Activated gamma-delta T cell treated with Interleukin-2 at 50 U/mL for 16 hours (primary cell): ENCODE measurements at places on chromosomes 7 and 10.

DNA sequence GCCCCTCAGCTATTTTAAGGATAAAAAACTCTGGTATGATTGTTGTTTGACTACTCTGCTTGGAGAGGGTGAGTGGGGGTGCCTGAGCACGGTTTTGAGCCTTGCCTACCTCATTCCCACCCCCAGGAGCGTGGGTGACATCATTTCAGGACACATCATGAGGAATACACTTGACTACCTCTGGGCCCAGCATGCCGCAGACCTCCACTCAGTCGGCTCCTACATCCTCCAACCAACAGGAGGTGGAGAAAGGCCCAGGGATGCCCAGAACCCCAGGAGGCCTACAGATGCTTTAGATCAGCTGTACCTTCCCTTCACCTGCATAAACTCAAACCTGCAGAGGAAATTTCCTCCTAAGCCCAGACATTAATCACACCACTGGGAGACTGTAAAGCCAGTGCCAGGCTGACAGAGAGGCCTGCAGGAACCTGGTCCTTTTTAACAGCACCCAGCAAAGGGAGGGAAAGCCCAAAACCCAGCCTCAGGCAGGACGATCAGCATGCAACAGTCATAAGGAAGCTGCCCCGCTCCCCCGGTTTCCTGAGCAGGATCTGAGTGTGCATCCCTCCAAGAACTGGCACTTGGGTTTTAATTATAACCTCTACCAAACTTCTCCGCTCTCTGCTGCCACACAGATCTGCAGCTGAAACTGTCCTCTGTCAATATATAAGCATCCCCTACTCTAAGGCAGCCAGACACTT lies 61.7 kb upstream of the ZNRF2 start:
- no peak for DNase-seq

GRCh38 chr7:45689797-45690761 lies 115.9 kb downstream of the ADCY1 start:
- no peak for DNase-seq

GRCh38 chr10:132249226-132249724 lies 58.5 kb downstream of the STK32C start:
- DNase-seq, result no peak

DNA sequence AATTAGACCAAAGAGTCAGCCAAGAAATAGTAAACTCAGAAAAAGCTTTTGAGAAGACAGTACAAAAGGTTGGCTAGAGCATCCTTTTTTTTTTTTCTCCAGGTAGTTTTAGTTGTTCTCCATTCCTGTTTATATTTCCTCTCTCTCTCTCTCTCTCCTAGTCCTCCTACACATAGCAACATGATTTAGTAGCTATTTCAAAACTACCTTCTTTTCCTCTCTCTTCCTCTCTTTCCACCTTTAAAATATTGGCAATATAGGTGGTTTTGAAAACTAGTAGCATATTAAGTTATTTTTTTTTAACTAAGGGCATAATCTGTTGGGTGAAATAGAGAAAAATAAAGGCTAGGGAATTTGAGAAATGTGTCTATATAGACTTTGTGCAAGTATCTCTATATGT lies 5.0 kb downstream of the SKIDA1 start:
- DNase-seq, result no peak

- DNase-seq, result no peak
These were observed 62.9 kb downstream of the AKR1B1 start for GRCh38 chr7:134396031-134396430.

DNA sequence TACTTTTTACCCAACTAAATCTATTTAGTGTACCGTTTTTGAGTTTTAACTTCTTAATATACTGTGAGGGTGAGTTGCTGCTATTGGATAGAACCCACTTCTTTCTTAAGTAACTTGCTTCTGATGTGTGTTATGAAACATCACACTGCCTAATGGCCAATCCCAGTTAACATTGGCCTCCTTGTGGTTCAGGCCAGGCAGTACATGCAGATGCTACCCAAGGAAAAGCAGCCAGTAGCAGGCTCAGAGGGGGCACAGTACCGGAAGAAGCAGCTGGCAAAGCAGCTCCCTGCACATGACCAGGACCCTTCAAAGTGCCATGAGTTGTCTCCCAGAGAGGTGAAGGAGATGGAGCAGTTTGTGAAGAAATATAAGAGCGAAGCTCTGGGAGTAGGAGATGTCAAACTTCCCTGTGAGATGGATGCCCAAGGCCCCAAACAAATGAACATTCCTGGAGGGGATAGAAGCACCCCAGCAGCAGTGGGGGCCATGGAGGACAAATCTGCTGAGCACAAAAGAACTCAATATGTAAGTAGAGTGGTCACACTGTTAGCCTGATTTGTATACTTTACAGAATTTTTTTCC lies 39.7 kb downstream of the TES start:
- DNase-seq, result no peak

DNA sequence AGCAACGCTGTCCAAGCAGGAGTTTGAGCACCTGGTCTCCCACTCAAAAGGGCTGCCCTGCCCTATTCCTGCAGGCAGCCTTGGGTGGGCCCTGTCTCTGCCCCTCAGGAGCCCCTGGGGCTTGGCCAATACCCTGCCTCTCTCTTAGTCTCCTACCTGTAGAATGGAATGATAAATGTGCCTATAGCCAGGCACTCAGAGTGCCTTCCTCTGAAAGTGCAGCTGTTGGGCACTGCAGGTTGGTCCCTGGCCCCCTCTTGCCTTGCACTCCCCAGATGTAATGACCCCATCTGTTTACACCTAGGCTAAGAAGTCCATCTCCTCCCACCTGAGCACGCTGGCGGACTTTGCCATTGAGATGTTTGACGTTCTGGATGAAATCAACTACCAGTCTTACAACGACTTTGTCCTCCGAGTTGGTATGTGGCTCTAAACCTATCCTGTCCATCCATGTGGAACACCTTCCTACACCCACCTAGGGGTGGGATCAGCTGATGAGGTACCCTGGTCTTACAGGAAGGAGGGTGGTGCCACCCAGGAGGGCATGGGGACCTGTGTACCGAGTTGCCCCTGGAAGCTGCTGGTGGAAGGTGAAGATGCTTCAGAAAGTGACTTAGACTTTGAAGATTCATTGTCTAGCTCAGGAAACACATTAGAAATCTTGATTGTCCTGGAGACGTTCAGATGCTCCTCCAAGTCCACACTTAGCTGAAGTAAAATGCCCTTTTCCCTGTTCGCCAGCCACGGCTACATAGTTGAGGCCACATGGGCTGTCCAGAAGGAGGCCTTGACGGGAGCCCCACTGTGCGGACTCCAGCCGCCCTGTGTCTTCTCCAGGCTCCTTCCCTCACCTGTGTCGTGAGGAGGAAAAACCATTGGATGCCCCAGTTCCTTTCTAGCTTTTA lies 134.1 kb downstream of the ADCY1 start:
- no peak for DNase-seq

DNA sequence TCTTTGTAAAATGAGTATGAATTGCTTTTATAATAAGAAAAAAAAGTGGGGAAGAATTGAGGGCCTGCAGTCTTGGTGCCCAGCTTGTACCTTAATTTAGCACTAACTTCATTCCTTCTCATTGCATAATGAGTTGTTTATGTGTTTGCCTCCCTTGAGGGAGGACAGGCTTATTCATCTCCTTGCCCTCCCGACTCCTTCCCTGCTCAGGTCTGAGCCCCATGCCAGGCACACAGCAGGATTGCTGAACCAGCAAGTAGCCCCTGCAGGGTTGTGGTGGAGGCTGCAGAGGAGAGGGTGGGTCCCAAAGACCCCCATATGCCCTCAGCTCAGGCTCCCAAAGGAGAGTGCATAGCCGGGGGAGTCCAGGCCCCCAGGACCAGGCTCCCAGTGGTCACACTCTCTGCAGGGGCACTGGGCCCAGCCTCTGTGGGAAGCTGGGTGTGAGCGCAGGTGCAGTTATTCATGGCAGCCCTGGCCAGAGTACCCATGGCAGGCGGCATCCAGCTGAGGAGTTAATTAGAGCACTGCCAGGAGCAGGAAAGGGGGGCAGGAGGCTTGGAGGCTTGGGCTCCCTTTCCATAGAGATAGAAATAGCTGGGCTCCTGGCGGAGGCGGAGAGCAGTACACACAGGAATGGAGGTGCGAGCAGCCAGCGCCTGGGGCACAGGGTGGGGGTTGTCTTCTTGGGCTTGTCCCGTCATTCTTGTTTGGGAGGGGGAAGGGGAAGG lies 28.2 kb upstream of the GOLGA7B start:
- DNase-seq, result no peak

GRCh38 chr10:79238606-79239005 lies 108.7 kb upstream of the PPIF start:
- no peak for DNase-seq

GRCh38 chr10:89374713-89375141 lies 3.1 kb upstream of the IFIT1B start:
- no peak for DNase-seq

DNA sequence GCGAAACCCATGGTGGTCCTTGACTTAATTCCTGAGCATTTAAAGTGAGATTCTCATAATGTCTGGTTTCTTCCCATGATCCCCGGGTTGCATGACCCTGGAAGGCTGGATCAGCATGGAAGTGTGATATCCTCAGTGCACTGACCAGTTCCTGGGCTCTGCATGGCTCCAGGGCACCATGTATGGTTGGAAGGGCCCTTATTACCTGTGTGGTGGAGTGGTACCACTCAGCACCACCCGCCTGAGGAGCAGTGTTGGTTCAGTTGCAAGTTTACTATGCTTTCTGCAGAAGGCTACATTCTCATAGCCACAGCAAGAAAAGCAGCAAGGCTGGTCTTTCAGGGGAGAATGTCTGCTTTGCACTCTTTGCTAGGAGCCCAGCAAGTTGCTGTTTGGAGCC lies 325.7 kb upstream of the MKI67 start:
- DNase-seq, result no peak

- peak; percentile 89 for DNase-seq
These were observed at the start of gene CAMK1D for GRCh38 chr10:12348870-12349628. CAMK1D (plus strand) TSS chr10:12349547.
